ENCODE measurements at places on chromosomes 2 and 18.

DNA sequence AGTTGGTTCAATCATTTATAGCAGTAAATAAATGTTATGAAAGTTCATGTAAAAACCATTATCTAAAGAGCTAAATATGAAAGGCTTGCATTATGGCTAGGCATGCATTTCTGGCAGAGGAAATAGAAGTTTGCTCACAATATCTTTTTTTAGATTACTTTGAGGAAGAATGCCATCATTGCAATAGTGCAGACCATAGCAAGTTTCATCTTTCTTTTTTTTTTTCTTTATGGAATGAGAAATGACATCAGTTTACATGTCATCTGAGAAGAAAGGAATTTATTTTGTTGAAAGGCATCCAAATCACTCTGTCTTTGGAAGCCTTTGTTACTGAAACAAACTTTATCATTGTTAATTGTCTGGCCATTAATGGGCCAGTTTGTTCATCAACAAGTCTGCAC lies 74.5 kb upstream of the NCKAP5 start:
- DNase-seq, result no peak

GRCh38 chr18:70165936-70166335 lies 39.6 kb downstream of the RTTN start:
- DNase-seq, result no peak

GRCh38 chr2:165070076-165070475 lies 114.8 kb upstream of the SLC38A11 start:
- DNase-seq, result no peak

GRCh38 chr2:30661173-30662107 lies 145.8 kb downstream of the CAPN13 start:
- DNase-seq, result no peak

- no peak for DNase-seq
These were observed 37.9 kb upstream of the NARS1 start for GRCh38 chr18:57659460-57660102.

- DNase-seq, result no peak
These were observed 61.4 kb downstream of the LHCGR start for GRCh38 chr2:48694149-48694548.

DNA sequence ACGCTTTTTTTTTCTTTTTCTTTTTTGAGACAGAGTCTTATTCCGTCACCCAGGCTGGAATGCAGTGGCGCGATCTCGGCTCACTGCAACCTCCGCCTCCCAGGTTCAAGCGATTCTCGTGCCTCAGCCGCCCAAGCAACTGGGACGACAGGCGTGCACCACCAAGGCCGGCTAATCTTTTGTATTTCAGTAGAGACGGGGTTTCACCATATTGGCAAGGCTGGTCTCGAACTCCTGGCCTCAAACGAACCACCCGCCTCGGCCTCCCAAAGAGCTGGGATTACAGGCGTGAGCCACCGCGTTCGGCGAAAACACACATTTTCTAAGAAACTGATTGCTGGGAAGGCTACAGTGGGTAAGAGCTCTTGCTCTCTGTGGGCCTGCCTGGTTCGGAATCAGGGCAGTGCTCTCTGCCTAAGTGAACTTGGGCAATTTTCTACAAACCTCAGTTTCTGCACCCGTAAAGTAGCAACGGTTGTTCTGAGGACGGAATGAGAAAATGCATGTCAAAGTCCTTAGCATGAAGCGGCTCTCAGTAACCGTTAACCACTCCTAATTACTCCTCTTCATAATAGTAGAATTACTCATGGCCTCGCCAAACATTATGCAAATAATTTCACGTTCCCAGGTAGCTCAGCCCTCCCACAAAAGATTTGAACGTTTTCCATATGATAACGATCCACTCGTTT lies 1.0 kb upstream of the PMAIP1 start:
- DNase-seq, result no peak

DNA sequence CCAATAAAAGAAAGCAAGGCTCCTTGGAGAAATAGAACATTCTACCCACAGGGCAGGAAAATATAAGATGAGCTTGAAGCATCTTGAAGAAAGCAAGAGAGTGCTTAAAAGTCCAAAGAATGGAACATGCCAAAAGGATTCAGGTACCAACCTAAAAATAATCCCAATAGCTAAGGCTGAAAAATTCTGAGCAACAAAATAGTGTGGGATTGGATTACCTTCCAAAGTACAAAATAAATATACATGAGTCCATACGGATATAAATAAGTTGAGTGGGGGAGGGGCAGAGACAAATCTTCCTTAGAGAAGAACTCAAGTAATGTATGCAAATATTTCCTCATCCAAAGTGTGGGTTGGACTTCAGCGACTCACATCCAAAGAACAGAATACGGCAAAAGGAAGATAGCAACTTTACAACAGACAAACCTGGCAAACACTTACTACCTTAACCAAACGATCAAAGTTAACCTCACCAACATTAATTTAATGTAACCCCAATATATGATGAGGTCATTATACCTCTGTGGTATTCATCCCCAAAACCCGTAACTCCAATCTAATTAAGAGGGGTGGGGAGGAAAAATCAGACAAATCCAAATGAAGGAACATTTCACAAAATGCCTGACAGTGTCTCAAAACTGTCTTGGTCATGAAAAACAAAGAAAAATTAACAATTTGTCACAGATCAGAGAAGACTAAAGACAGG lies 26.9 kb downstream of the MEMO1 start:
- no peak for DNase-seq
